Right forelimb (tissue), 1 donor: ENCODE measurements at places on chromosomes 16 and 17.

- no peak for DNase-seq
These were observed 459.8 kb downstream of the PMP22 start for GRCh38 chr17:14805348-14805747.

DNA sequence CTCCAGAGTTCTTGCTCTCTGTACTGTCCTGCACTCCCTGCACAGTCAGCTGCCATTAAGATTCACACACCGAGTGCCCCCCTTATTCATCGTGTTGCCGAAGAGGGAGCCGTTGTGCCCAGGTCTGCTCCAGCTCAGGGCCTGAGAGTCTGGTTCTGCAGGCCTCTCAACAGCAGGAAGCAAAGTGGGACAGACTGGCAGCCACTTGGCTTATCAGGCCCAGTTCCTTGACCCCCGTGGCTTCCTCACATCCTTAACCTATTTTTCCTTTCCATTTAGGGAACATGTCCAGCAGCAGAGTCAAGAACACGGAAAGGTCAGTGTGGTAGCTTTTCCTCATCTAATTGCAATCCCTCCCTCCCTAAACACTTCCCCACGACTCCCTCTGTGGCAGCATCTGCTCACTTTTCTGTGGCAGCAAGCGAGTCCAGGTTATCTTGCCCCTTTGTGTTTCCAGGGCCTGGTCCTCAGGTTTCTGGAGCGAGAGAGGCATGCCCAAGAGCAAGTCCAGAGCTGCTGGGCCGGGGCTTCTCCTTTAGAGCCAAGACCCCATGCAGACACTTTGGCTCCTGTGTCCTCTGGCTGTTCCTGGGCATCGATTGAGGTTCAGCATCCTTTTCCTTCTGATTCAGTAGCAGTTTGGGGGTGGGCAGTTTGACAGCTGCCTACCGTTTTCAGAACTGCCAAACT, 22.1 kb upstream of the ADAM11 start:
- DNase-seq, result no peak

DNA sequence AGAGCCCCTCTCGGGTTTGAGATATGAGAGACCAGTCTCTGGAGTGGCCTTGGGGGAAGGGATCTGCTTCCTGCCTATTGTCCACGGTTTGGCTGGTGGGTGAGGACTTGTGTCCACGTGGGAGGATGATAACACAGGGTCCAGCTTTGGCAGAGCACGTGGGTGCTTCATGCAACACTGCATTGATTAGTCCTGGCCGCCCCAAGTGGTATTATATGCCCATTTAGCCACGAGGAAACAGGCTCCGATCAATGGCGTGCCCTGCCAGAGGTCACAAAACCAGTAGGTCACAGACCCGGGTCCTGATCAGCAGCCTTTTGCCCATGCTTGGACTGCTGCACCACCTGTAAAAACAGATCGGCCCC, 141.6 kb downstream of the RGS9 start:
- no peak for DNase-seq

DNA sequence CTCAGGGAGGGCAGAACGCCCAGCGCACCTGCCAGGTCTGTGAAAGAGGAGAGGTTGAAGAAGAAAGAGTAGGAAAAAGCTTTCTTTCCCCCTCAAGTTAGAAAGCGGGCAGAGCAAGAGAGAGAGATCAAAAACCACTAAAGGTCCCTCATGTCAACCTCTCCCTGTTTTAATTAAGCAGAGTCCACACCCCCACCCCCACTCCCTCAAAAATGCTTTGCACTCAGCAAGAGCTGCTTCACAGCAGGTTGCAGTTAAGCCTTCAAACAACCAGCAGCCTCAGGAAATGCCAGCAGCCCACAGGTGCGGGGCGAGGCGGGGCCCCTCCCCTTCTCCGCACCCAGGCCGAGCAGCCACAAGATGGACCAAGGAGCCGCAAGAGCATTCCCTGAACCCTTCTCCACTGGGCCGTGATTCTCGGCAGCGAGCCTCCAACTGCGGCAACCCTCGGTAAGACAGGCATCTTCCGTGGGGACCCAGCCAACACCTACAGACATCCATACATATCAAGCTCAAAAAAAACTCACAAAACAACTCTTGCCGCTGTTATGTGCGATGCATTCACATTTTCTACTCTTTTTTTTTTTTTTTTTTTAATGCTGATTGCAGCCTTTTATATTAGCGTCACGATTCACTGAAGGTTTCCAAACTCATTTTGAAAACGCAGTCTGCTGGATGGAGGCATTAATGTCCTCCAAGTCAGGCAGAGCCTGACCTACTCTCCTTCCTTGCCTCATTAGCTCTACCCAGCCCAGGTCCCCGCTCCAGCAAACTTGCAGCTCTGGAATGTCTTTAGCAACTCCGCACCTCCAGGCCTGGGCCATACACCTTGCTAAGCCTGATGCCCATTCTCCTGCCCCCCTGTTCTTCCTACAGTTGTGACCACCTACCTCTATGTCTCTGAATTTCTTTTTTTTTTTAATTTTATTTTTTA, 66.1 kb downstream of the AXIN2 start:
- no peak for DNase-seq

GRCh38 chr17:27631411-27631760, 398 bp downstream of the LGALS9 start:
- no peak for DNase-seq

DNA sequence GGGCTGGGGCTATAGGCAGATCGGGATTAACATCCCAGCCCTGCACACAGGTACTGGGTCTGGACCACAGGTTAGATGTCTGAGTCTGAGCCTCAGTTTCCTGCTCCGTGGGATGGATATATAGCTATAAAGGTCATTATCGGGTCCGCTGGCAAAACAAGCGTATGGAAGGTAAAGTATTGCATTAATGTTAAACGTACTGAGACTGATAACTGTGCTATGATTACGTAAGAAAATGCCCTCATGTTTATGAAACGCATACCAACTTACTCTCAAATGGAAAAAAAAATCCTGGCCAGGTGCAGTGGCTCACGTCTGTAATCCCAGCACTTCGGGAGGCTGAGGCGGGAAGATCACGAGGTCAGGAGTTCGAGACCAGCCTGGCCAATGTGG, 135.2 kb downstream of the CCDC182 start:
- DNase-seq, result no peak

DNA sequence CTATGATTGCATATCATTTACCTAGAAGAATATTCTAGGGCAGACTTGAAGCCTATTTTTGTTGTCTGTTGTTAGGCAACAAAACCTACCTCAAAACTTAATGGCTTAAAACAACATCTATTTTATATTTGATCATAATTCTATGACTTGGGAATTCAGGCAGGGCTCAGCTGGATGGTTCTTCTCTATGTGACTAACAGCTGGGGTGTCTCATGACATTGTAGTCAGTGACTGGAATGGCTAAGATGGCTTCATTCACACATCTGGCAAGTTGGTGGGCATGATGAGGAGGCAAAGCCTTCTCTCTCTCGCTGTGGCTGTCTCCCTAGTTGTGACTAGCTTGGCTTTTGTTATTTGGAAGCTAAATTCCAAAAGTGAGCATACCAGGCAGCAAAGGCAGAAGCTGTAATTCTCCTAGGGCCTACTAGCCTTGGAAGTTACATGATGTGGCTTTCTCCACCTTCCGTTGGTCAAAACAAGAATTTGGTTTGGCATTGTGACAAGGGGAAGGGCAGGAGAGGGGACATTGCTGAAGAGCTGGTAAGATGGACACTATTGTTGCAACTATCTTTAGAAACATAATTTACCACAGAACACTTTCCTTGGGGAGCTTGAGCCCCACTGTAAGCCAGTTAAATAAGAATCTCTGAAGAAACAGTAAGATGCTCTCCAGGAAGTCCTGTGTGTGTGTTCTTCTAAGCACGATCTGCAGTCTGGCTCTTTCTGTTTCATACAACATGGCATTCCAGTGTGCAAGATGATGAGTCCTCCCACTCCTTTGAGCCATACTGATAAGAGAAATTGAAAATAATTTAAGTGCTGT, 39.4 kb downstream of the ZNRF1 start:
- DNase-seq, result no peak

DNA sequence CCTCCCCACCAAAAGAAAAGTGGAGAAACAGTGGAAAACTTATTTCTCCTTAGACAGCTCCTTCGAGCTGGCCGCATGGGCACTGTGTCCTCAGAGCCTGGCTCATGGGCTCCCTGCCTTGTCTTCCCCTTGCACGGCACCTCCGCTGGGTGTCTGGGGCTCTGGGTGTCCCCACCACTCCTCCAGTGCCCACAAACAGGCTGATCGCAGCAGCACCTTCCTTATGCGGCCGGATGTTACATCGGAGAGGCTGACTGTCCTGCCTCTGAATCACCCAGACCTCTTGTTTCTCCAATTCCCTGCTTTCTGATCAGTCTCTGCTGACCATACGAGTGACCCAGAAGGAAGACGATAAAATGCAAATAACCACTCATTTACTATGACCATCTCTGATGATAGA, 121.7 kb downstream of the SLC39A11 start:
- no peak for DNase-seq

DNA sequence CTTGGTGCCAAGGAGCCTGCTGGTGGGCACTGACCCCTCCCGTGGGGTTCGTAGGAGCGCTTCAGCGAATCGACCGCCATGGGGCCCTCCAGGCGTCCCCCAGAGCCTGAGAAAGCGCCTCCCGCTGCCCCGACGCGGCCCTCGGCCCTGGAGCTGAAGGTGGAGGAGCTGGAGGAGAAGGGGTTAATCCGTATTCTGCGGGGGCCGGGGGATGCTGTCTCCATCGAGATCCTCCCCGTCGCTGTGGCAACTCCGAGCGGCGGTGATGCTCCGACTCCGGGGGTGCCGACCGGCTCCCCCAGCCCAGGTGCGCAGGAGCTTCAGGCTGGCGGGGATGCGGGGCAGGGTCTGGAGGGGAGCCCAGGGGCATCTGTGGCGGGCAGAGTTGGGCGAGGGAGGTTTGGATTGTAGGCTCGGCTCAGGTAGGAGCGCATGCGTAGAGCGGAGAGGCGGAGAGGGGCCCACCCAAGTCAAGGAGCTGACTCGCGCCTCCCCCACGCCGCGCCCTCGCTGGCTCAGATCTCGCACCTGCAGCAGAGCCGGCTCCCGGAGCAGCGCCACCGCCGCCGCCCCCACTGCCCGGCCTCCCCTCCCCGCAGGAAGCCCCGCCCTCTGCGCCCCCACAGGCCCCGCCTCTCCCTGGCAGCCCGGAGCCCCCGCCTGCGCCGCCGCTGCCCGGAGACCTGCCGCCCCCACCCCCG, 19.8 kb downstream of the FMNL1 start:
- DNase-seq, result no peak

DNA sequence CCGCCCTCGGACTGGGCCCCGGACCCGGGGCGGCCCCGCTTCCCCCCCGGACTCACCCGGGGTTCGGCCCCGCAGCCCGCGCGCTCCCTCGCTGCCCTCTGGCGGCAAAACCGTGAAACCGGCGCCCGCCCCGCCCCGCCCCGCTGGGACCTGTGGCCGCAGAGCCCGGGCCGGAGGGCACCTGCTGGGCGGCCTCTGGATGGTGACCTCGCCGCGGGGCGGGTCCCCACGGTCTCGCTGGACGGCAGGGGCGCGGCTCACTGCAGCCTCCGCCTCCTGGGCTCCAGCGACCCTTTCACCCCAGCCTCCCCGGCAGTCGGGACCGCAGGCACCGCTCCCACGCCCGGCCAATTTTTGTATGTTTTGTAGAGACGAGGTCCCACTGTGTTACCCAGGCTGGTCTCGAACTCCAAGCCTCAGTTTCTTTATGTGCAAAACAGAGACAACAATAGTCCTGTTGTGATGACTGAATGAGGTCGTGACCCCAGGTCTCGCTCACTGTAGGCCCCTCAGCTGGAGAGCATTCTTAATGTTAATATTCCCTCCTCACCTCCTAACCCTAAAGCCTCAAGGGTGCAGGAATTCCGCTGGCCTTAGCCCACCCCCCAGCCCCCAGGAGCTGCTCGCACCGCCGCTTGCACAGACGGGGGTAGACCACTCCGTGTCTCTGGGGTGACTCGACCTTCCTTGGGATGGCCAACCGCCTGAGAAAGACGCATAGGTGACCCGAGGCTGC, 33.7 kb upstream of the RPH3AL start:
- DNase-seq, result peak; percentile 88

DNA sequence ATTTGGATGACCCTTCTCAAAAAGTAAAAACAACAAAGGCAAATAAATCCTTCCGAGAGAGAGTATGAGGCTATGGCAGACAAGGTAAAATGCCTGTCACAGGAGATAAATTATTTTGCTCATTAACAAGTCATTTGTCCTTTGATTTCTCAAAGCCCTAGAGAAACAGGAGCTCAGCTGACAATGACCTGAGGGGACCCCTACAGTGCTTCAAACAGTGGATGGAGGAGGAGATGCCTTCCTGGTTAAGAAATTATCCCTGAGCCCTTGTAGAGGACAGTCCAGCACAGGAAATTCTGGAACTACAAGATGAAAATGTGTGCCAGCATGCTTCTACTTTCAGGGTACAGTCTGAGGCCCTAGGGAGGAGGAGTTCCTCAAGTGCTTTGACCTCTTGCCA, 24.0 kb upstream of the RHBDL3 start:
- DNase-seq, result no peak

GRCh38 chr17:33266116-33266515, 27.0 kb downstream of the ASIC2 start:
- no peak for DNase-seq

- no peak for DNase-seq
These were observed 5.5 kb downstream of the PPP1R9B start for GRCh38 chr17:50144845-50145531.

DNA sequence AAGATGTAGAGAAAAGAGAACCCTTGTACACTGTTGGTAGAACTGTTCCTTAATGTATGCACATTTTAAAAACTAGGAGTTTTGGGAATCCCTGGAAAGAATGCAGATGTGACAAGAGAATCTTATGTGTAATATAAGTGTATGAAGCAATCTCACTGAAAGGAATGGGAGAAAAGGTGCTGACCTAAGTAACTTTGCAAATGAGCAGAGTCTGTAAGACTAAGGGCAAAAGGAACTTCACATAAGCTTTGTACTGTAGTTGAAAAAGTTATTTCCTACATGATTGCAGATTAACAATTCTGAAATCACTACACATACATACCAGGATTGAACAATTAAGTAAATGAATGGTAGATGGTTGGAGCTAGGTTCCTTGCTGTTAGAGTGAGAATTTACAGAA, 22.3 kb downstream of the CBLN1 start:
- DNase-seq, result no peak

DNA sequence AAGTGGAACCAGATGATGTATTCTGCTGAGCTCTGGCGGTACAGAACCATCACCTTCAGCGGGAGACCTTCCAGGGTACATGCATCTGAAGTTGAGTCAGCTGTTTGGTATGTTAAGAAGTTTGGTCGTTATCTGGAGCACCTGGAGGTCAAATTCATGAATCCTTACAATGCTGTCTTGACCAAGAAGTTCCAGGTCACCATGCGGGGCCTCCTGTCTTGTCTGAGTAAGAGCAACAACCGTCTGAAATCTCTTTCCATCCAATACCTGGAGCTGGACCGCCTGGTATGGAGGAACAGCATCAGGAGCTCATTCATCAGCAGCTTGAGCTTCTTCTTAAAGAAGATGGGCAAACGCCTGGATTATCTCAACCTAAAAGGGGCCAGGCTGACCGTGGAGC, 4.0 kb downstream of the FBXO39 start:
- DNase-seq, result no peak

DNA sequence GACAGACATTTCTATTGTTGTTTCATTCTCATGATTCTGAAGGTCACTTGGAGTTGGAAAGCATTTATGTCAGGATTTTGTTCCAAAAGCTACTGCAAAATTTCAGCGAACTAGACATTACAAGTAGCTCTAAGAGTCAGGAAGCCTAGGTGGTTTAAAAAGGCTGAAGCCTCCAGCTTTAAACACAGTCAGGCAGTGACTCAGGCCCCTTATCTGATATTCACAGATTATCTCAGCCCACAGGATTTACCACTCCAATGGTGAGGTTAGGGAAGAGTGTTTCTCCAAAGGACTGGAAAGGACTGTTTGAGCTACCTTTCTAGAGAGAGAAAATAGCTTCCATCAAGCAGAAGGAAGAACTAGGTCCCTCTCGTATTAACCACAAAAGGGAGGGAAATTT, 624.4 kb upstream of the C16orf82 start:
- no peak for DNase-seq

- no peak for DNase-seq
These were observed 139.9 kb downstream of the DNAH9 start for GRCh38 chr17:11738151-11738550.
